NCI-H1930 (cell line): ENCODE measurements at places on chromosomes 13 and 19.

DNA sequence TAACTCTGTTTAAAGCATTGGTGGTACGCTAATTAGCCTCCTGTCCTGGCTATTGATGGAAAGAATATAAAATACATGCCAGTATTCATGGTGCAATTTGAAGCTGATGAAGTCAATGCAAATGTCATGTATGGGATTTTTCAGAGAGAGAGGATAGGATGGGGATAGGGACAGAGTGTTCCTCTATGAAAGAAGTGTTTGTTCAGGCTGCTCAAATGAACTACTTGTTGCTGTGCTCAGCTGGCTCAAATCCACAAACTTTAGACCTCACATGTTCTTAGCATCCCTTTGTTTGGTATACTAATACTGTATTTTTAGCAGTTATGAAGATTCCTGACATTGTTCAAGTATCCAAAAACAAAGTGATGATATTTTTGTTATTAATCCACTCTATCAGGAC, 116.5 kb downstream of the SLITRK1 start:
- DNase-seq = no peak

DNA sequence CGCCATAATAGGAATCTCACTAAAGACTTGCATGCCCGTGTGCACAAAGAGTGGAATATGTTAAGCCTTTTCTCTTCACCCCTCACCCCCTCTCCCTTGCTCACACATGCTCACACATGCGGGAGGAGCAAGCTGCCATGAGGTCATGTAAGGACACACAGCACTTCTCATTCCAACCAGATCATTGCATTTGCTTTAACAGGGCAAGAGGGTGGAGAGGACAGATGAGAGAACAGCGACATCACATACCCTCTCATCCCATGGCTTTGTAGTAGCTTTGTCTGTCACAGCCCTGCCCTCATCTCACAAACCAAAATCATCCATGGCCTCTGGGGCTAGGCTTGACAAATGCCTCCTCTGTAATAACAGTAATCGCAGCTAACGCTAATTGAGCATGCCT, 145.6 kb upstream of the FRY start:
- no peak for DNase-seq

GRCh38 chr13:82438320-82438719, 1444.0 kb downstream of the SLITRK1 start:
- DNase-seq = no peak

GRCh38 chr13:77118134-77118533, 91.2 kb upstream of the FBXL3 start:
- DNase-seq = no peak

- DNase-seq = no peak
Observed at GRCh38 chr13:46855166-46855565, 41.7 kb downstream of the HTR2A start.

- DNase-seq = no peak
Observed at GRCh38 chr13:99698010-99698815, 196.9 kb downstream of the TM9SF2 start.

DNA sequence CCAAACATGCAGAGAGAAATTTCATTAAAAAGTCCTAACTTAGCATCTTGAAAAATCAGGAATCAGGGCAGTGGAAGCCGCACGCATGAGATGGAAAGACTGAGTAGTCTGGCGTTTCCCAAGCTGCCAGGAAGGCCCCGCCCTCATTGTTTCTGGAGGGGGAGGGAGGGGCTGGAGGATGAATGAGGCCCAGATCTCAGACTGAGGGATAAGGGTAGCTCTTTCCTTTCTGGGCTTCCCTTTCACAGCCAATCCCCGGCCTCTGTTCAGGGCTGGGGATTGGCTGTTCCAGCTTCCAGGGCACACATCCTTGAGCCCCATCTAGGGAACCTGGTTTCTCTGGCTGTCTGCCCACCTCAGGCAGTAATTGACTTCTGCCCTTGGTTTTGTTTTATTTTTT, 7.3 kb downstream of the C19orf53 start:
- DNase-seq = no peak

GRCh38 chr13:76474356-76474755, 411.8 kb downstream of the KCTD12 start:
- no peak for DNase-seq

- DNase-seq = no peak
Observed at GRCh38 chr19:57800696-57801095, 14.0 kb downstream of the ZNF552 start.

GRCh38 chr13:103102482-103102881, 36.3 kb upstream of the SLC10A2 start:
- DNase-seq = no peak

- DNase-seq = peak; percentile 64
Observed at GRCh38 chr13:109719962-109720646, 66.3 kb downstream of the IRS2 start.

DNA sequence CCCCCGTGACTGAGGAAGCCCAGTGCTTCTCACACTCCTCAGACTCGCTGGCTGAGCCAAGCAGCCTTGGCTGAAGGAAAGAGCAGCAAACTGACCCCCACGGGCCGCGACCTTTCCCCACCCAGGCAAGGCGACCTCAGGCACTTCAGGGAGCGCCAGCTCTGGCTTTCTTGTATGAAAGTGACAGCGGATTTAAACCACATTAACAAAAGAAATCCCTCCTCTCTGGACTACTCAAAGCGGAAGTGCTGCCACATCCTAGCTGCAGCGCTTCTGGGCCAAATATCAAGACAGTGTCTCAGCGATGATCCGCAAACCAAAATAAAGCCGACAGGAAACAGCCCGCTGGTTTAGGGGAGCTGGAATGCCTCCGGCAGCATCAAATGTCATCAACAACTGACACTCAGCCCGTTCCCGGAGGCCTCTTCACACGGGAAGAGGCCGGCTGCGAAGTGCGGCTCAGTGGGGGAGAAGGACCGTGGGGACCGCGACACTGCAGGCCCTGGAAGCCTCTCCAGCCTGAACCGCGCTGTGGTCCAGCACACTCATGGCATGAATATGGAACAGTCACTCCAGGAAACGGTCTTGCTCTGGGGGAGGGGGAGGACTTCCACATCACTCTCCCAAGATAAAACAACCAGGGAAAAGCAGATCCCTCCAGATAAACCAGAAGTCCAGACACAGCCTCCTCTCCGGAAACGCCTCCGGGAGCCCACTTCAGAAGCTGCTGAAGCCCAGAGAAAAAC, 1.4 kb downstream of the RASA3 start:
- DNase-seq = no peak

DNA sequence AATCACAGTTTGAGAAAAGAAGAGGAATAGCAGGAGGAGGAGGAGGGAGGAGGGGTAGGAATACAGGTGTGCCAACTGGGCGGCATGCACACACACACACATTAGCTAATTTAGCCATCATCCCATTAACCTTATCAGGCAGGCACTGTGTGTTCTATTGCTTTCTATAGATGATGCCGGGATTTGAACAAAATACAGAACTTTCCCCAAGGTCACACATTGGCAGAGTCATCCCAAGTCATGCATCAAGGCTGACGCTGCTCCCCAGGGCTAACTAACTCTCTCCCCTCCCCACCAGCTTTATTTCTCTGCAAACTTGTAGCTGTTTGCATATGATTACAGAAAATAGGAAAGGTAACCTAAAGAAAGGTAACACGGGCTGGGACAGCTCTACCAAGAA, 83.0 kb downstream of the NUFIP1 start:
- DNase-seq = no peak

DNA sequence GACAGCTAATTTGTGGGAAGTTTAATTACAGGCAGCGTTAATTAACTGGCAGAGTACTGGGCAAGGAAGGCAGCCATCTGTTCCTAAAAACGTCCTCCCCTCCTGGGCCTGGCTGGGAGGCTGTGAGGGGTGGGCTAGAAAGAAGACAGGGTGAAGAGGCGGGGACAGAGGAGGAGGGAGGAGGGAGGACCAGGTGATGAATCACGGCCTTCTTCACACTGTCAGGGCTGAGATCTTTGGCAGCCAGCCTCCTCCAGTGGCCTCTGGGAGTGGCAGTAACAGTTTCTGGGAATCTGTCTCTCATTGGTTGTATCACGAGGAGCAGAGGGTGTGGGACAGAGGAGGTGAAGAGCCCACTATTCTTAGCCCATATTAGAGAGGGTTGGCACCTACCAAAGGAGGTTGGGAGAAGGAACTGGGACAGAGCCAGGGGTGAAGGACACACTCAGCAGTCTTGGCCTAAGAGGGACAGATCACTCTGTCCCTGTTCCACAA, 9.6 kb upstream of the ZNRF4 start:
- no peak for DNase-seq

DNA sequence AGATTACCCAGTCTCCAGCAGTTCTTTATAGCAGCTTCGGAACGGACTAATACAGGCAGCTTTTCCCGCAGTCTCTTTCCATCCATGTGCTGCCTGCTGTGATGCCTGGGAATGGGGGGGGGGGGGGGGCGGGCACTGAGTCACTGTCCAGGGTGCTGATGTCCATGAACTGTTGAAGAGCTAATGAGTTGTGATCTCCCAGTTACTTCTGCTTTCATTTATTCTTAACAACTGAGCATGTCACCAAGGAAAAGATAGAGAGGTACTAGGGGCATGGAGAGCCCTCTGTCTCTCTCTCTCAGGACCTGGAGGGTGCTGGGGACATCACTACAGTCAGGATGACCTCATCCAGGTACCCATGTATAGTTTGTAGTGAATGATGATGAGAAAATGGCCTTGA, 20.3 kb upstream of the CEACAM1 start:
- no peak for DNase-seq

DNA sequence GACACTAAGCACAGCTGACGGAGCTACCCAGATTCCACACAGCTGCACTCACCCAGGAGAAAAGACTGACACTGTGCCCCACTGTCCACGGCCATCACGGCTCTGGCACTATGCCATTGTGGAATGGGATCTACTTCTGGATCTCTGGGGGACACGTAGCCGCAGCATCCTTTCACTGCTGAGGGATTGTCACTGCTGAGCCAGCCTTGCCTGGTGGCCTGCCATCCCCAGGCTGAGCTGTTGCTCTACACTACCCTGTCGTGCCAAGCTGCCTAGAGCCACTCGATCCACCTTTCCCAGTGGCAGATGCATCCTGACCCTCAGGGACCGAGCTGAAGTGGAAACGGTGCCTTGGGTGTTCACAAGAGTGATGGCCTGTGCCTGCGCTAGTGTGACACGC, 5.0 kb upstream of the LILRB5 start:
- DNase-seq = no peak

- no peak for DNase-seq
Observed at GRCh38 chr13:19845758-19846157, 17.7 kb downstream of the ZMYM5 start.

DNA sequence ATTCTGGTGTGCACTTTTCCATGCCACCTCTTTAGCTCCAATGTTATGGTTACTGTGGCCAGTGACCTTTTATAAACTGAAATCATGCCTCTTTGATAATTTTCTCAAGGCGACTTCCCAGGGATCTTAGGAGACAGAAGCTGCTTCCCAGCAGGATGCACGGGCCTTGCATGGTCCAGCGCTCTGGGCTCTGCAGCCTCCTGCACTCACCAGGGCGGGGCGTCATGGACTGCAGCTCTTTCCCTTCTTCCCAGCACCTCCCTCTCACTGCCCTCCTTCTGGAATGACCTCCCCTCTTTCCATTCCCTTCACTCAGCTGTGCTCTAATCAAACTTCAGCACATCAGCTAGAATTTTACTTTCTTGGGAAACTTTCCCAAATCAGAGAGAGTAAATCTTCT, 318.3 kb downstream of the IRS2 start:
- DNase-seq = no peak

DNA sequence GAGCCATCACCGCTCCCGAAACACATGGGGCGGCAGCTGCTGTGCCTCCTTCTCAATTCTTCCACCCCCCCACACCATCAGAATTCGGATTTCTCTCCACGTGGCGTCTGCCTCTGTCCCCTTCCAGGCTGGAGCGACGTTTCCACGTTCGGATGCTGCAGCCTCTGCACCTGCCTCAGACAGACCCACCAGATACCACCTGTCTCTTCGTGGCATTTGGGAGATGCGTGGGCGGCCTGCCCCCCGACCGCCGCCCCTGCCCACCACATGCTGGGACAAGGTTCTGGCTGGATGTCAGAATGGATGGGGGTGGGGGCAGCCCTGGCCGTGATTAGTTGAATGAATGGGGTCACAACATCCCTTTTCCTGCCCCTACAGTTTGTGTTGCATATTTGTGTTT, 90.0 kb downstream of the SLC7A1 start:
- DNase-seq = no peak

- no peak for DNase-seq
Observed at GRCh38 chr13:93328943-93329342, 102.3 kb downstream of the GPC6 start.

DNA sequence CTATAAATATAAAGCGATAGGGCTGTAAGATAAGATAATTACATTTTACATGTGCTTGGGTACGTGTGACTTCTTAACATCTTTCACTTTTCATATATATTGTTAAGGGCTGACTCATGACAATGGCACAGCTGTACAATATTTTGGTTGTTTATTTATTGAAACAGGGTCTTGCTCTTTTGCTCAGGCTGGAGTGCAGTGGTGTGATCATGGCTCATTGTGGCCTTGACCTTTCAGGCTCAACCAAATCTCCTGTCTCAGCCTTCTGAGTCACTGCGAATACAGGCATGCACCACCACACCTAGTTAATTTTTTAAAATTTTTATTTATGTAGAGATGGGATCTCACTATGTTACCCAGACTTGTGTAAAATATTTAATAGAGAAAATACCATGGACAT, 2532.4 kb upstream of the PCDH20 start:
- DNase-seq = no peak

GRCh38 chr19:8397746-8398310, 7.7 kb downstream of the RAB11B start:
- DNase-seq = no peak

DNA sequence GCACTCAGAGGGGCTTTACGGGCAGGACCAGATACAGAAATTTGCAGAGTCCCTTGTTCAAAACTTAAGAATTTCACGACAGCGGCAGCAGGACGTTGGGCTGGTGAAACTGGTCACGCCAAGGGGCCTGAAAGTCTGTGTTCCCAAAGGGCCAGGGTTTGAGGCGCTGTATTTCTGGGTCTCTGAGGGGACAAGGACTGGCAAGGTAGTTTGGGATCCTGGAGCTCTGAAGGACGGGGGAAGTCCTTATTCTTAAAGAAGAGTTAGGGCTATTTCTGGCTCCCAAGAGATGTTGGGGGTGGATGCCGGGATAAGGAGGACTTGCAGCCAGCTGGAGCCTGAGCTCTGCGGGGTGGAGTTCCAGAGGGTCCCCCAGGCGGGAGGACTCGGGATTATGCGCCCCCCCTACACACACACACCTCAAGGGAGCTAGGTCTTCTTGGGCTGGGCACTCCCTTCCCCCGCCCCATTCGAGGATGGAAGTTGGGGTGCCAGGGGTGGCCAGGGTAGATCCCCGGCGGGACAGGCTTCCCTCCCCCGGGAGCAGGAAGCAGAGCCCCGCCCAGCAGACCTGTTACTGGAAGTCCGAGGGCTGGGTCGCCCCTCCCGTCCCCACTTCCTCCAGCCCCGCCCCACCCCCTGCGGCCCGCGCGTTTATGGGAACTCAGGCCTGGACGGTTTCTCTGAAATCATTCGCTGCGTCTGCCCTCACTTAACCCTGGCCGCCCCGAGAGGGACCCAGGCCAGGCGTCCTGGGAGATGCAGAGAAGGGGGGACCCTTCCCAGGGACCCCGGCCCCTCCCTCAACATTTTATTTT, 5.6 kb downstream of the BCL3 start:
- DNase-seq = no peak

- no peak for DNase-seq
Observed at GRCh38 chr19:32296694-32297093, 48.7 kb upstream of the ZNF507 start.
